ENCODE measurements at places on chromosomes 11 and 22. TPM values are rescaled to one million over a fixed set of nuclear protein-coding genes. Genes with fewer than 3 reads are reported as not detected.
A peak's percentile ranks its signal among the peaks of the same experiment; 100 is the strongest.

The POLDIP3 gene
- polyA plus RNA-seq = 92.6 TPM

DNA sequence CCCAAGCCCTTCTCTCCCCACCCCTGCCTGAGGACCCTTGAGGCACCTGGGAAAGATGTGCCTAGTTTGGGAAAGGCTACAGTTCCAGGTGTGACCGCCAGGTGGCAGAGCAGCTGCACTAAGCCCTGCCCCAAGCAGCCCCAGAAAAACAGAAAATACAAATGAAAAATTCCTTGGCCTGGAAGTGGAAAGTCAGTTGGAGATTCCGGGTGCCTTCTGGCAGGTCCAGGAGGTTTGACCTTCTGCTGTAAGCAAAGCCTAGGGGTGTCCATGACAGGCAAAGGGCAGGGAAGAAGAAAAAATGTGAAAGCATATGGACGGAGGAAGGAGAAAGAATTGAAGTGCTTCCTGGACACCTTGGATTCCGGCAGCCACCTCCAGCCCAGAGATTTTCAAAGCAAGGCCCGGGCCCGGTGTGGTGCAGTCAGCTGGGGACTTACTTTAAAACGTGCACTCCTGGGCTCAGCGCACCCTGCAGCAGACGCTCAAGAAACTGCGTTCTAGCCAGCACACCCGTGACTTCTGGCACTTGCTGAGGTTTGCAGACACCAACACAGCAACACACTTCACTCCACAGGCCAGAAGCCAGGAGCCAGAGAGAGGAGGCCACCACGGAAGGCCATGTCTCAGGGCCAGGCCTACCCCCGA, 37.3 kb upstream of the SLC22A12 start:
- DNase-seq = peak; percentile 73

DNA sequence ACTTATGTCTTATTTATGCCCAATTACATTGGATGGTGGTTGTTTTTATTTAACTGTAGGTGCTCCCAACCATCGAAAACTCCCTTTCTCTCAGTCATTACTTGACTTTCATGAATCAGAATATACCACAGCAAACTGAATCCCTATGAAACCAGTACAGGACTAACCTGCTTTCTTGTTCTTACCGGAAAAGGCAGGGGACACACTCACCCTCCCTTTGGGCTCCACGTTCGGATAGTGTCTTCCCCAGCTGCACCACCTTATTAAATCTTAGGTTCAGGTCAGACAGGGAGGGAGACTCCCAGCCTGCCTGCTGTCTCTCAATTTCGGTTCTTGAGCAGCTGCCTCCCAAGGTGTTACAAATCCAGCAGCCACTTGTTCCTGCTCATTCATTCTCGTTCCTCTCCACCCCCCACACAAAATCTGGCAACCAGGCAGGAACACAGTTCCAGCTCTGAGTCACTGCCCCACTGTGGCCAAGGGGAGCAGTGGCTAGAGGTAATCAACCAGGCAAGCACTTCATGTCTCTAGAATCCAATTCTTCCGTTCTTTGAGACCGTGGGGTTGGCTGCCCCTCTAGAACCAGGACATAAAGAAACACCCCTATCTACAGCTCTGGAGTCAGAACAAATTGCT, 133.0 kb downstream of the PLEKHA7 start:
- peak; percentile 60 for DNase-seq

DNA sequence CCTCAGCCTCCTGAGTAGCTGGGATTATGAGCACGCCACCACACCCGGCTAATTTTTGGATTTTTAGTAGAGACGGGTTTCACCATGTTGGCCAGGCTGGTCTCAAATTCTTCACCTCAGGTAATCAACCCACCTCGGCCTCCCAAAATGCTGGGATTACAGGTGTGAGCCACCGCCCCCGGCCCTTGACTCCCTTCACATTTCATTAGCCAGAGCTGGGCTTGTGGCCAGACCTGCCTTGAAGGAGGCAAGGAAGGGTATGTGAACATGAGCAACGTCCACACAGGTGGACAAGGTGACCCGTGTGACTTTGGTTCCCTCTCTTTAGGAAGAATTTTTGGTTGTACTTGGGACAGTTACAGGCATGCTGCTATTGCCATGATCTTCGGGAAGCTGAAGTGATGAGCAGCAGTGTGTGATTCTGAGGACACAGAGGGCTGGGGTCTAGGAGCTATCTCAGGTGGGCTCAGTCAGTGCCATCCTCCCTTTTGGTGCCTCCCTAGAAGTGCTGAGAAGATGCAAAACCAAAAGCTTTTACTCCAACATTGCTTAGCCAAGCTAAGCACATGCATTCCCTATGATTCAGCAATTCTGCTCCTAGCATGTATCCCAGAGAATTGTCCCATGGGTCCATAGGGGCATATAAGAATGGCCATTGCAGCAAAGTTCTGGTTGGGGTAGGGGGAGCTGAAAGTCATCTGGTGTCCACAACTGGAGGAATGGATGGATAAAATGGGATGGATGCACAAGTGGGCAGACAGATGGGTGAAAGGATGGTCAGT, 6.1 kb downstream of the AP5B1 start:
- DNase-seq = no peak

DNA sequence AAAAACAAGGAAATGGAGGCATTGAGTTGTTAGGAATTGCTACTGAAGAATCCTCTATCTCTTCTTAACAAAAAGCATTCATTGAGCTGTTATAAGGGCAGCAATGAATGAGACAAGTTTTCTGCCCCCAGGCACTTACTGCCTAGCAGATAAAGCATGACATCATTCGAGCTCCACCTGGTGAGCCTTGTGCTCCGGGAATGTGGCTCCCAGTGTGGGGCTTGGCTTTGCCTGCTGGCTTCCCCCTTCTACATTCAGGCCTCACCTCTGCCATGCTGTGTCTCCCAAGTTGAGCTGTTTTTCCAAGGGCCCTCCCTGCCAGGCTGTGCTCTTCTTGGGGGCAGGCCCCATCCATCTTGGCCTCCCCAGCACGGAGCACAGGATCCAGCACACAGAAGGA, 56.9 kb upstream of the EIF3D start:
- no peak for DNase-seq

DNA sequence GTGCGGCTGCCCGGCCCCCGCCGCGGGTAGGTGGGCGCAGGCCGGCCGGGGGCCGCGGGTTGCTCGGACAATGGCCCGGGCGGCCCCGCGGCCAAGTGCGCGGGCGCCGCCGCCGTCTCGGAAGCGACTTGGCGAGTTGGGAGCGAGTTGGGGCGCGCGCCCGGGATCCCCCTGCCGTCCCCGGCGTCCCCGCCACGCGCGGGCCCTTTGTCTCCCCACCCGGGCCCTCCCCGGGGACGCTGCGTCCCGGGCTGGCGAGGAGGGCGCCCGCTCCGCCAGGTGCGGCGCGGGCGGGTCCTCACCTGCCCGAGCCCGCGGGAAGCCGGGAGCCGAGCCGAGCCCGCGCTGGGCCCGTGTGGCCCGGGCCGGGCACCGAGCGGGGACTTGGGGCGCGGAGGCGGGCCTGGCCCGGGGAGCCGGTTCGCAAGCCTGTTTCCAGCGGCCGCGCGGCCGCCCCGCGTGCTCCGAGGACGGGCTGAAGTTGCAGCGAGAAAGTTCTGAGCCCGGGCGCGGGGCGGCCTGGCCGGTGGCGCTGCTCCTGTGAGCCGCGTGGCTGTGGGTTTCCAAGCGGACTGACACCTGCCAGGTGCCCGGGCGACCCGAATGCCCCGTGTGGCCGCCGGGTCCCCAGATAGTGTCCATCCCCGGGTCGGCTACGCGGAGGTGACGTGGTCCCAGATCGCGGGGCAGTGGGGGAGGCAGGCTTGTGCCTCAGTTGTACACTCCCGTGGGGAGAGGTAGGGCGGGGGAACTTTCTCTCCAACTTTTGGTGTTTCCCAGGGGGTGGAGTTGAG, 586 bp downstream of the LRP5 start:
- DNase-seq = no peak

- DNase-seq = no peak
These were observed 53.5 kb downstream of the KCNC1 start for GRCh38 chr11:17788084-17788483.

DNA sequence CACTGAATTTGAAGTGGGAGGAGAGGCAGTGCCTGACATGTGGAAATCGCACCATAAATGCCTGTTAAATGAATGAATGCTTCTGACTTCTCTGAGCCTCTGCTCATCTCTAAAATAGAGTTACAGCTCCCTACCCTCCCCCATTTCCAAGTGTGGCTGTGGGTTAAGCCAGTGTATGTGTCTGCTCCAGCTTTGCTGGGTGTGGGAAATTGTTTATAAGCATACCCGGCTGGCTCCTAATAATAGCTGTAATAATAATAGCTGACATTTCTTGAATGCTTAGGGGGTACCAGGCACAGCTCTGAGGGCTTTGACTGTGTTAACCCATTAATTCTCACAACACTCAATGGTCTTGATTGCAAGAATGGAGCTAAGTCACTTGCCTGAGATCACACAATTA, 7.0 kb upstream of the FCHSD2 start:
- DNase-seq = no peak

- DNase-seq = no peak
These were observed 1.9 kb downstream of the MMP8 start for GRCh38 chr11:102722821-102723220.

GRCh38 chr11:107741044-107741823, 29.4 kb upstream of the SLN start:
- DNase-seq = no peak

GRCh38 chr22:30262917-30263741, 3.5 kb downstream of the OSM start:
- DNase-seq = no peak

The DCDC1 gene
- 3.1 TPM for polyA plus RNA-seq

The STIP1 gene
- 170 TPM for polyA plus RNA-seq

DNA sequence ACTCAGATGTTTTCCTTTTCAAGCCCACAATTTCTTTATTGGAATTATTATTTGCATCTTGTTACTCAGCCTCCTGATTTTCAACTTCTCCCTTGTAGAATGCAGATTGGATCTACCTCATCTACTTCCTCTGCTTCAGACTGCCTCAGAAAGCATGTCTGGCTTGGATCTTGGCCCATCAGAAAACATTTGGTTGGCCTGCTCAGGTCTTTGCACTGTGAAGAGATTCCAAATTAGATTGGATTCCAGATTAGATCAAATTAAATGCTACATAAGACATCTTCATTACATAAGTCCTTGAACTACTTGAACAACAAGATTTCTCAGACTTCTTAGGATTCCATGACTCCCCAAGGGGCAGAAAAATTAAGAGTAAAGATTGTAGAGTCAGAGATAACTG, 358.0 kb downstream of the DLG2 start:
- DNase-seq = no peak

DNA sequence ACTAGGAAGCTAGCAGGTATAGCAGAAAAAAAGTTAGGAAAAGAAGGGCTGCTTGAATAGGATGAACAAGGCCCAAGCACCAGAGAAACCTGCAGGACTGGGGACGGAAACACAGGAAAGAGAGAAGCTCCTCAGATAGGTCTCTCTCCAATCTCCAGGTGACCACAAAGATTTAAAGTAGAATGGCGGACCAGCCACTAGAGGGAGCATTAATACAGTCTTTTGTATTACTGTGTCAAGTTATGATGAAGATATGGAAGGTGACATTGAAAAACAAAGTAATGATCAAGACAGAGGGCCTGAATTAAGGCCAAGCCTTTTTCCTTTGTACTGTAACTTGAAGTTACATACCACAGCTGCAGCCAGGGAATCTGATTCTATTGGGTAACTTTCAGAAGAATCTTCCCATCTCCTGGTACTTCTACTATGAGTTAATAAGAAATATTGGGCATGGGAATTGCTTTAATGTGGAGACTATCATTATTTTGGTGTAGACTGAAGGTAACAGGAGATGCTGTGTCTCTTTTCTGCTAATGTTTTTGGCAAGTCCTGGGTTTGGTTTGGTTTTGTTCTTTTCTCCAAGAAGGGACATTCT, 33.8 kb downstream of the OR2AG2 start:
- DNase-seq = peak; percentile 59

The SLC39A13 gene
- 39.2 TPM for polyA plus RNA-seq

The PRRG4 gene
- polyA plus RNA-seq = 0.84 TPM

The TUB gene
- 88.8 TPM for polyA plus RNA-seq

All from spinal cord (tissue), 10 donors.